ENCODE measurements at places on chromosomes 4 and X.

DNA sequence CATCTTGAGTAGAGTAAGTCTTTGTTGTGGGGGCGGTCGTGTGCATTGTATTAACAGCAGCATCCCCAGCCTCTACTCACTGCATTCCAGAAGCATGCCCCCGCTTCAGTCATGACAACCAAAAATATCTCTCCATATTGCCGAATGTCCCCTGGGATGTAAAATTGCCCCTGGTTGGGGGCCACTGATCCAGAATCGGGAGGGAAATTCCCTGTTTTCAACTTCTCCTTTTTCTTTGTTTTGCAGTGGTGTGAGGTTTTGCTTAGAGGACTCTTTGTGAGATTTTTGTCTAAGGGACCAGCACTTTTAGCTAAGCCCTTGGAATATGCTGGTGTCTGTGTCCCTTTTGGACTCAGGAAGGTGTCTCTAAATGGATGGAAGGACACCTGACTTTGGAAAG lies 3.0 kb upstream of the IL13RA1 start:
- no peak for DNase-seq

DNA sequence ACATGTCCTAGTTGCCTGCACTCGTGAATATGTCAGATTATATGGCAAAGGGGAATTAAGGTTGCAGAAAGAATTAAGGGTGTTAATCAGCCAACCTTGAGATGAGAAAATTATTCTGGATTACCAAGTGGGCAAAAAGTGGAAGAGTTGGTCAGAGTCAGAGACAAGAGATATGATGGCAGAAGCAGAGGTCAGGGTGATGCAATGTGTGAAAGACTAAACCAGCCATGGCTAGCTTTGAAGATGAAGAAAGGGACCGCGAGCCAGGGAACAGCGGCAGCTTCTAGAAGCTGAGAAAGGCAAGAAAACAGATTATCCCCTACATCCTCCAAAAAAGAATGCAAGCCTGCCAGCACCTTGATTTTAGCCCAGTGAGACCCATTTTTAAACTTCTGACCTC lies 385.6 kb downstream of the HNRNPD start:
- no peak for DNase-seq

GRCh38 chrX:72367516-72367915 lies 61.8 kb upstream of the CITED1 start:
- DNase-seq = no peak

DNA sequence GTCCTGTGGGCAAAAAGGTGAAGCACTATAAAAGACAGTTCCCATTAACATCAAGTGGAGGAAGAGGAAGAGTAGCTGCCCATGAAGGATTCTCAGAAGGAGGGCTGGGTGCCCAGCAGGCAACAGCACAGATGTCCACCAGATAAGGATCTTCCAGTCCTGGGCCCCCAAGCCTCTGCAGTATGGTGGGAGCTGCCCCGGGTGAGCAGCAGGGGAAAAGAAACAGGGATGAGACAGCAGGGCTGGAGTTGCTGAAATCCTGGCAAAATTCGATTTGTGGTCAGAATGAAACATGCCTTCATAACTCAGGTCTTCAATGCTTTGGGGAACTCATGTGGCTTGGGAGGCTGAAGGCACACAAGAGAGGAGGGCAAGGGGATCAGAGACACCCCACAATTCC lies 94.6 kb downstream of the RASL11B start:
- DNase-seq = no peak

DNA sequence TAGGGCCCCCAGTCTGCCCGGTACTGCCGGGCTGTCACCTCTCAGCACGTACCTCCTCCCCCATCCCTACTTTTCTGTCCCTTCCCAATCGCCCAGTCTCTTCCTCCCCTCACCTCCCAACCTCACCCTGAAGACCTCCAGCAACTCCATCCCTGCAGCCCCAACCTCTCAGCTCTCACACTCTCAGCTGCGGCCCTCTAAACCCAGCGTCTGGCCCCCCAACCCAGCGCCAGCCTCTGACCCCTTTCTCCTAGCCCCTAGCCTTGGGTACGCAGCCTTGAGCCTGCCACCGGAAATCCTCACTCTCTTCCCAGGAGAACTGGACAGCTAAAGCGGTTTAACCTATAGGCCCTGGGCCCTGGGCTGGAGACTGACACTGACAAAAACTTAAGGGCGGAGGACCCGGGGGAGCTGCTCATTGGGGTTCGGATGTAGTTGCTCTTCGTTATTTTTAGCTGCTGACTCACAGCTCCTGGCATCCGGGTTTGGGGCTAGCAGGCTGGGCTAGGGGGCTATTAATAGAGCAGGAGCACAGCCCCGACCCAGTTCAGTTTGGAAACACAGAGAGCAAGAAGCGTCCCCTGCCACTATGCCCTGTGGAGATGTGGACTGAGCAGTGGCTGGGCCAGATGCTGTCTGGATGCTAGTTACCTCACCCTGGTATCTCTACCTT lies 9.6 kb upstream of the DLG3 start:
- DNase-seq = no peak

DNA sequence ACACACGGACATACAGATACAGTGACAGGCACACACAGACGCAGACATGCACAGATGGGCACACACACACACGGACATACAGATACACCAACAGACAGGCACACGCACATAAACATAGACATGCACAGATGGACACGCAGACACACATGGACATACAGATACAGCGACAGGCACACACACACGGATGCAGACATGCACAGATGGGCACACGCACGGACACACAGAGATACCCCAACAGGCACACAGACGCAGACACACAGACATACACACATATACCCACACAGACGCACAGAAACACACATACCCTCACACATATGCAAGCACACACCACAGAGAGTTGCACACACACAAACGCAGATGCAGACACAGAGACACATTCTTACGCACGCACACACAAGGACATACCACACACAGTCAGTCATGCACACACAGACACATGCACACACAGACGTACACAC lies 24.4 kb upstream of the SLC25A6 start:
- DNase-seq = no peak

- no peak for DNase-seq
Measured at GRCh38 chr4:39025552-39026085, 6.6 kb downstream of the TMEM156 start.

- no peak for DNase-seq
Measured at GRCh38 chrX:108417257-108417656, 21.0 kb downstream of the COL4A6 start.

- DNase-seq = no peak
Measured at GRCh38 chr4:126956184-126956897, 676.4 kb upstream of the INTU start.

GRCh38 chrX:151505796-151506195 lies 57.7 kb upstream of the PASD1 start:
- no peak for DNase-seq

GRCh38 chr4:8921465-8921864 lies 49.8 kb upstream of the HMX1 start:
- no peak for DNase-seq

GRCh38 chrX:63186137-63186536 lies 165.0 kb downstream of the SPIN4 start:
- DNase-seq = no peak

DNA sequence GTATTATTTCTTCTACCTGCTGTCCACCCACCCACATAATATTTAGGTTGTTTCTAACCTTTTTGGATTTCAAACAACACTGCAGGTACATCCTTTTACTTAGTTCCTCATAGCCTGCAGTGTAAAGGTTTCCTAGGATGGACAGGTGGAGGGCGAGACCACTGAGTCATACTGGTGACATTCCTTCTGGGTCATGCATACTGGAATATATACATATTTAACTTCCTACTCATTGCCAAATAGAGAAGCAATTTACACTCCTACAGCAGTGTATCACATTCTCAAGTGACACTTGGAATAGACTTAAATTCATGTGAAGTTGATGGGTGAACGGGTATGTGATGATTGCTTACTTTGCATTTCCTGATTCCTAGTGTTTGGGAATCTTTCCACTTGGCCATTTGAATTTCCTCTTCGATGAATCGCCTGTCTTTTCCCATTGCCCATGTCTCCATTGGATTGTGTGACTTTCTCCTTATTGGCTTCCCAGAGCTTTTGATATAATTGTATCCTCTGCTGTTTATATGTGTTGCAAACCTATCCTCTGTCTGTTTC lies 8.2 kb upstream of the PPP2R2C start:
- DNase-seq = no peak

DNA sequence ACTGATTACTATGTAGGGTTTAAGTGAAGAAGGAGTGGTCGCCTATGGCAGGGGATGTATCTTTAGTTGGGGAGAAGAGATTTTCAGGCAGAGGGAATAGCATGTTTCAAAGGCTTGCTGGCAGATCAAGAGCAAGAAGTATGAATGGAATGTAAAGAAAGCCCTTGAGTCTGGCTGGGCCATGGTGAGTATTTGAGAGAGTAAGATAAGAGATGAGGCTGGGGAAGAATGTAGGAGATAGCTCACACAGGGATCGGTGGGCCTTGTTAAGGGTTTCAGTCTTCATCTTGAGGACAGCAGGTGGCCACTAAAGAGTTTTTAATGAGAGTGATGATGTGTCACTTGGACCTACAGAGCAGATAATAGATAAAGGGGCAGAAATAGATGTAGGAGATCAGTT lies 319.1 kb upstream of the RPS6KA3 start:
- no peak for DNase-seq

- DNase-seq = no peak
Measured at GRCh38 chrX:124426288-124427169, 80.2 kb downstream of the SH2D1A start.

GRCh38 chr4:106652095-106652494 lies 283.5 kb upstream of the GIMD1 start:
- no peak for DNase-seq

- no peak for DNase-seq
Measured at GRCh38 chrX:110123331-110123782, 120.4 kb downstream of the TMEM164 start.

DNA sequence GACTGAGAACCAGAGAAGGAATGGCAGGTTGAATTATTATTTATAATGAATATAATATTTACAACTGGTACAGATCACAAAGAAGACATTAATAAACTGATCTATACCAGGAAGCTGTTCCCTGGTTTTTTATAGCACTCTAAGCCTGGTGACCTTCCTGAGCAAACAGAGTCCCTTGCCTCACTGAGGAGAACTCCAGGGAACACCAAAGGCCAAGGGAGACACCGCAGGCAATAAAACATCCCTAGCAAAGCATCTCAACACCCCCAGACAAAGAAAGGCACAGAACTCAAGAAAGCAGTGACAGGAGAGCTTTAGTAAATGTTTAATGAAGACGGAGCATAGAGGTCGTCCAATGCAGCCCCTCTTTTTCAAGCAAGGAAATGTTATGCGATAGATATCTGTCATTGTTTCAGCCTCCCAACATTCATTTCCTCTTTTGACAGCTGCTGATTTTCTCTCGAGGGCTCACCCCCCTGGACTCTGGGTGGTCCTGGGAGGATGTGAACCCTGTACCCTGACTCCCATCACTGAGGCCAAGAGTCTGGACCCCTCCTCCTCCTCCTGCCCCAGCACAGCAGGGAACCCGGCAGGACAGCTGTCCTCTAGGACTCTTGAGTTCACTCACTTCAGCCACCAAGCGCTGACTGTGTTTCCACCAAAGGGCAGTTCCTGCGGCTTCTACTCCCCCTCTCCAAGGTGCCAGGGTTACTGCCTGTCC lies 342.5 kb upstream of the GATB start:
- no peak for DNase-seq

- no peak for DNase-seq
Measured at GRCh38 chrX:110881971-110882370, 86.4 kb upstream of the CHRDL1 start.

DNA sequence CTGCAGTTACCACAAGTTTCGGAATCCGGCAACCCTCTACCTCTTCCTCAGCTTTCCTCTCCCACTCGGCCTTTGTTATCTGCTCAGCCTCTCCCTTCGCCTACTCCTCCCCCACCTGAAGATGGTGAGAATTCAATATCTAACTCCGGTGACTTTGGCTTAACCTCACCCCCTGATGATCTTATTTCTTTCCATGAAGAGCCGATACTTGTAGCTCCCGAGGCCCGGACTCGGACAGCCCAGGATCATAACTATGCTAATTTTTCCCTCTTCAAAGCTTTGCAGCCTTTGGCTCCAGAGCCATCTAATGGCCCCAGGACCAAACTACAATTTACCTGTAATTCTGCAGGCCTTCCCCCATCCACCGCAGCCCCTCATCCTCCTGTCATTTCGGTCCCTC lies 32.0 kb upstream of the MGST2 start:
- no peak for DNase-seq

- DNase-seq = no peak
Measured at GRCh38 chr4:26369581-26369980, 48.8 kb downstream of the RBPJ start.

DNA sequence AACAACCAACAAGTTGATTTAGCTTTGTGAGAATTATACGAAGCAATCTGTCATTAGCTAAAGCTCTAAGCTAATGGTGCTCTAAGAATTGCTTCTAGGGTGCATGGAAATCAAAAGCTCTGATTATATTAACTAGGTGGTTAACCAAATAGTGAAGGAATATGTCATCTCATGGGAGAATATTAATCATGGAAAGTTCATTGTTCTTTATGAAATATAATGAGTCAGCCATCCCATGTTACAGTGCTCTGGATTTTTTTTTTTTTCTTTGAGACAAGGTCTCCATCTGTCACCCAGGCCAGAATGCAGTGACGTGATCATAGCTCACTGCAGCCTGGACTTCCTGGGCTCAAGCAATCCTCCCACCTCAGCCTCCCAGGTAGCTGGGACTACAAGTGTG lies 10.5 kb downstream of the DCAF8L2 start:
- no peak for DNase-seq

DNA sequence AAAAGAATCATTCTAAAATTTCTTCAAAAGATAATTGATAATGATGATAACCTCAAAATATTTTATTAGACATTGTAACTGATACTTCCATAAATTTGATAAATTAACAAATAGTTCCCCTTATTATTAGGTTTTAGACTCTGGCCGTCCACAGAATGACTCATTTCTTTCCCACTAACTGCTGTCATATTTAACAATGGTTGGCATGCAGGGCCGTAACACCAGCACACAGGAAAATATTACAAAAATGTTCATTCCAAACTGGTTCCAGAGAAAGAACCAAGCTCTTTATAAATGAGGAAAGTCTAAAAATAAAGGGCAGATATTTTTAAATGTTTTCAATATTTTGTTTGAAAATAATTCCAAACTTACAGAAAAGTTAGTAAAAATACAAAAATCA lies 28.2 kb downstream of the WDFY3 start:
- no peak for DNase-seq
